ENCODE measurements at places on chromosomes 12 and 14.

- no peak for DNase-seq
Measured at GRCh38 chr14:86604561-86604960, 1074.6 kb downstream of the FLRT2 start.

DNA sequence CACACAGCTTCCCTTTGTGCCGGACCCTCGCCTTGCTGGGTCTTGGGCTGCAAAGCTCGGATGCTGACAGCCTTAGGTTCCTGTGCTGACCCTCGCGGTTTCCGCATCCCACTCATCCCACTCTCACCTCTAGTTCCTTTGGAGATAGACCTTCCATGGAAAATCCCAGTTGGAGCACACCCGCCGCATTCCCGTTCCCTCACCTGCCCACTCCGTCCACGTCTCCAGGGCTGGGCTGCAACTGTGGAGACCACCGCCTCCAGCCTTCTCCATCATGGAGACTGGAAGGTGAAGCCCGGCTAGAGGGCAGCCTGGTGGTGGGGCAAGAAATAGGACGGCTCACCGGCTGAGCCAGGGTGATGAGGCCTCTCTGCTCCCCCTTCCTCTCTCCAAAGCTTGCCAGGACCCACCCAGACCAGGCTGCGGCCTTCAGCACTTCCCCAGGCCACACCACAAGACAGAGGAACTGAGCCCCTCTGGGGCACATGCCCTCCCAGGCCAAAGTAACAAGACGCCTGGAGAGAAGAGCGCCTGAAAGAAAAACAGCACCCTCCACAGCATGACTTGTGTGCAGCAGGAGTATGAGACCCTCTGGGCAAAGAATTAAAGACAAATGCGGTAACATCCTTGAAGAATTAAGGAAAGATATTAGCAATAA, 15.0 kb downstream of the TMEM121 start:
- no peak for DNase-seq

DNA sequence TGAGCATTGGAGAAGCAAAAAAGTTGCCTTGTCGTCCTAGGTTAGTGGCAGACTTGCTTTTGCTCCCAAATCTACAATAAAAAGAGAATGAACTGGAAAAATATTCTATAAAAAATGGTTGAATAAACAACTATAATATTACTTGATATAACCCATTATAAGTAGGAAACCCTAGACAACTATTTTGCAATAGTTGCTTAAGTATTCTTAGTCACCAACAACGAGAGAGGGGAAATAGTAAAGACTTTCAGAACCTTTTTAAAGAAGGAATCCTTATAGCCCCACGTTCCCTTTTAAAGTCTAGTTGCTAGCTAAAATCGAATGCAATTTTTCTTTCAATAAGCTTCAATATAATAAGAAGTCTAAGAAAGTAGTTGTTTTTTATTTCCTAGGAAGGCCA, 17.5 kb downstream of the AQP6 start:
- no peak for DNase-seq

DNA sequence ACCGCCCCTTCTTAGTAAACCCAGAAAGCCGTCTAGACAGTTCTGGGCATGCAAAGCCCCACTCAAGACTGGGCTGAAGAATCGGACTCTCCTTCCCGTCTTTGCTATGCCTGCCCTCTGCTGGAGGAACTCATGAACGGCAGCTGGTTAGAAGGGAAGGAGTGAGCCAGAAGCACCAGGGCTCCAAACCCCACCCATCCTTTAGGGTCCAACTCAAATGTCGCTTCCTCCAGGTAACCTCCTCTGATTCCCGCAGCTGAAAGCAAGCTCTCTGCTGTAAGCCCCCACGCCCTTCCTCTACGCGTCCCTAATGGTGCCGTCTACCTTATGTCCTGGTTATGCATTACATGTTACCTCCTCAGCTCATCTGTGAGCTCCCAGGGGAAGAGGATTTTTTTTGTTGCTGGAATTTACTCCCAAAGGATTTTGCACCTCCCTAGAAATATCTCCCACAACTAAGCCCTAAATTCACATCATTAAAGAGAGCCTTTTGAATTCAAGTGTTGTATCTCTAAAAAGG, 59.0 kb upstream of the SCN8A start:
- peak; percentile 44 for DNase-seq

DNA sequence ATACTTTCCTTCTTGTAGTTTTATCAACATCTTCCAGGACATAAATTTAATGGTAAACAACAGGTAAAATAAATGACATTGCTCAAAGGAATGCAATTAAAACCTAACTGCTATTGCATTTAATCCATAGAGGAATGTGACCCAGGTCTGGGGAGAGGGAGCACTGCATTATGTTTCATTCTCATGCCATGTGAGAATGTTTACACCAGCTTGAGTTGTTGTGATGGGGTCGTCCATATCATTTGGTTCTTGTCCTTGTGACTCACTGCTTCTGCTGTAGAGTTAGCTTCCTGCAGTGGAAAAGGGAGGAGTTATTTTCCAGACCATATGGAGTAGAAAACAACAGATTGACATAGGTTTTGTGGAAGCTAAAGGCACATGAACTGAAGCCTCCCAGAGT, 129.3 kb upstream of the PMCH start:
- DNase-seq: no peak

- DNase-seq: no peak
Measured at GRCh38 chr14:43157661-43158060, 1349.4 kb downstream of the FSCB start.

- no peak for DNase-seq
Measured at GRCh38 chr14:76814726-76815645, 2.3 kb upstream of the ANGEL1 start.

DNA sequence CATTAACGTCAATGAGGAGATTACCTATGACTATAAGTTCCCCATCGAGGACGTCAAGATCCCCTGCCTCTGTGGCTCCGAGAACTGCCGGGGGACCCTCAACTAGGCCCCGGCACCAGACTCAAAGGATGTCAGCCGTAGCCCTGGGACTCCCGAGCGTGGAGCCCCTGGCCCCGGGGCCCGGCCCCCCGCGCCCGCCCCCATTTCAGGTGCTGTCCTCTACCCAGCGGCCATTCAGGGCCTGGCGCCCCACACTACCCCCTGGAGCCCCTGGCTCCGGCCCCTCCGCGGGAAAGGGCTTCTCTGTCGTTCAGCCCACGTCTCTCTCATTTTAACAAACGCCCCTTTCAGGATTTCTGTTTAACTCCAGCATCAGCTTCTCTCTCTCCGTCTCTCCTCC, 26.3 kb downstream of the SETD1B start:
- no peak for DNase-seq

DNA sequence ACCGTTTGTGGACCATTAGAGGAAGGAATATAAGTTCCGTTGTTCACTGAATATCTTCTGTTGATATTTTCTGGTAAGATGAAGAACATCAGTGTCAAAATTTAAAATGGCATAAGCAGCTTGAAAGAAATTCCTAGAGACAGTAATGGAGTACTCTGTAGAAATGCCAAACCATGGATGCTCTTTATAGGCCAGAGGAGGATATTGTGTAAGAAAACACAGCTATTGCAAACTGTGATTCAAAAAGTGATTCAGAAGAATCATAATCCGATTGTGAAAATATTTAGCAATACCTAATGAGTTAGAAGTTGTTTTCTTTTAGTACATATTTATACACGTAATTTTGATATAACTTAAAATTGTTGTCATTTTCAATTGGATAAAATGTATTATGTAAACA, 102.8 kb downstream of the SLC16A7 start:
- no peak for DNase-seq

DNA sequence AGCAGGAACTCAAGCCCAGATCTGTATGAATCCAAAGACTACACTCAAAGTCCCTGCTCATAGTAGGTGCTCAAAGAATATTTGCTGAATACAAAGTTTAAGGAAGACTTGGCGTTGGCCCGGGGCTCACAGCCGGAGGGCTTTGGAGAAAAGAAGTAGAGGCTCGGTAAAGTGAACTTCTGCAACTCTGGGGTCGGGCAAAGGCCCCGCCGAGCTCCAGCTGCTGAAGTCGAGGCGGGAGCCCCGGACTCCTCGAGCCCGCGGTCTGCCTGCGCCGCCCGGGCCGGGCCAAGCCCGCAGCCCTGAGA, 335 bp downstream of the GCN1 start:
- DNase-seq: no peak

- DNase-seq: peak; percentile 63
Measured at GRCh38 chr12:7970475-7971252, 34.7 kb upstream of the SLC2A3 start.

- DNase-seq: no peak
Measured at GRCh38 chr12:62192180-62192902, 67.9 kb upstream of the USP15 start.

- no peak for DNase-seq
Measured at GRCh38 chr12:54549774-54550451, 512 bp downstream of the PDE1B start.

- DNase-seq: no peak
Measured at GRCh38 chr12:33488036-33488435, 48.4 kb upstream of the SYT10 start.

- DNase-seq: no peak
Measured at GRCh38 chr14:55518391-55518790, 61.6 kb upstream of the KTN1 start.

DNA sequence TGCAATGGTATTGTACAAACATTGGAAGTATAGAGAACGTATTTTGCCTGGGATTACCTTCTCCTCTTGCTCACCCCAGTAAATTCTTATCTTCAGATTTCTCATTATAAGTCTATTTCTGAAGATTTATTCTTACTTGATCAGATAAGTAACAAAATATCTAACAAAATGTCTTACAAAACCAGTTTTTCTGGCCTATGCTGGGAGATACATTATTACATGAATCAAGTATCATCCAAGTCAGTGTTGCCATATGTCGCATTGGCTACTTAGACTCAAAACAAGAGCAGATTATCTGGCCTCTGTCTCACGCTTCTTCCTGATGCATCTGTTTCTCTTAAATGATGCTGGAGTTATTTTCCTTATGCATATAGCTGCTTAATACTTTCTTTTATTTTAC, 408.5 kb downstream of the CCER1 start:
- DNase-seq: no peak

DNA sequence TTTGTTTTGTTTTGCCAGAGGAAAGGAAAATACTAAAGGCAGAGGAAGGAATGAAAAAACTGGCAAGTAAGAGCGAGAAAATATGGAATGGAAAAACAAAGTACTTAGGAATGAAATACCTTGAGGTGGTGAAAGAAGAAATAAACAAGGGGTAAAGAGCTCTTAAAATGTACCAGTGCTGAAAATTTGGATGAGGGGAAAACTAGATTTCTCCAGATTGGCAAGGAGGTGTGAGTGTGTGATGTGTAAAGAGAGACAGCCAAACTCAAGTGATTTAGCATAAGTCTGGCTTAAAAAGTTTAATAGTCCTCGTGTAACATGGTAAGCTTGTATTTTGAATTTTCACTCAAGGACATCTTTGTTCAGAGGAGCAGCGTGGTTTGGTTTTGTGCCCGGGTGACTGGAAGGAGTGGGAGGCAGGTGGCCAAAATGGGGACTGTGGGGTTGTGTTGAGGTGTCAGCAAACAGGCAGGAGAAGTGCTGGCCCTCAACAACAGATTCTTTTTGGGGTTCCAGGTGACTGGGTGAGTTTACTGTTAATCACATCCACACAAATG, 102.7 kb downstream of the DACT1 start:
- DNase-seq: no peak

DNA sequence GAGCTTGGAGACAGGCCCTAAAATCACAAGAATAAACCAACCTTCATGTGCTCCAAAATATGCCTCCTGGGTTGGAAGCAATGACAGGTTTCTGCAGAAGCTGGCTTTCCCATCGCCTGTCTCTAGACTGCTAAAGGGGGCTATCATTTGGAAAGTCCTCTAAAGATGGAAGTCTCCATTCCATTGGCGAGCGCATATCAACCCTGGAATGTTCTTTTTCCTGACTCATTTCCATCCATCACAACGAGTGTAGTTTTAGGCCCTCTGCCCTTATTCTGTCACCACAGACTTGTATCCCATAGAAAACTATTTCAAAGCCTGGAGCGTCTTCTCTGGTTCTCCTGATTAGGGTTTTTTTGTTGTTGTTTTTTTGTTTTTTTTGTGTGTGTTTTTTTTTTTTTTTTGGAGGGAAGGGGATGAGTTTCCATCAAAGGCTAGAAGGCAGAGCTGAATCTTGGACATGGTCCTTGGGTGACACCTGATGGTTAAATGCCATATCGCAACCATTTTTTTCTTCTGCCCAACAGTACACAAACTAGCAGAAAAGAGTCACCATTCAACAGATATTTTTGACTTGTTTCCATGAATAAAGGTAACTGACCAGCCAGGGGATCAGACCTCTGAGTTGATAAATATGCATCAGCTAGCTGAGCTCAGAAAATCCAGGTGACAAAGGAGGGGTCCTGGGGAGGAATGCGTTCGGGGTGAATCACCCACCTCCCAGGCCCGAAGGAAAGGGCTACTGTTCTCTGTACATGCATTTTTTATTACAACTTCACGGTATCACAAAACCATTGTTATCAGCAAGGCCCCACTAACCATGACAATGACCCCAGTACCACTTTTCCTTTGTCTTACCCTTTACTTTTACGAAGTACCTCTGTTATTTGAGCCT, 40.5 kb downstream of the KCNA5 start:
- DNase-seq: no peak

GRCh38 chr12:85392508-85392907, 112.5 kb downstream of the ALX1 start:
- no peak for DNase-seq

- DNase-seq: no peak
Measured at GRCh38 chr12:27549236-27549800, 25.3 kb downstream of the PPFIBP1 start.

DNA sequence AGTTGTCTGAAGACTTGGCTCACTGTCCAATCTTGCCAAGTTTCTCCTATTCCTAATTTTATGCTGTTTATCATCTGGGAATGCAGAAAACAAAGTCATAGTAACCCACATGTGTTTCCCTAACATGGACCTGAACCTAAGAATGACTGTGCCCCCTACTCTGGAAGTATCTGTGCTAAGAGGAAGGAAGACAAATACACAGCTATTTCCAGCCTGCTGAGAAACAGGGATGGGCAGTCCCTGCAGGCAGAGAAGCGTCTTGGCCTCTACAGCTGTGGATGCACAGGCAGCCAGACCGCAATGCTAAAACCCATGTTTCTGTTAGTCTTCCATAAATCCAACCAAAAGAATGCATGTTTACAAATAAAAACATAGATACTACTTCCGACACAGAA, 56.2 kb downstream of the DUSP16 start:
- DNase-seq: no peak

DNA sequence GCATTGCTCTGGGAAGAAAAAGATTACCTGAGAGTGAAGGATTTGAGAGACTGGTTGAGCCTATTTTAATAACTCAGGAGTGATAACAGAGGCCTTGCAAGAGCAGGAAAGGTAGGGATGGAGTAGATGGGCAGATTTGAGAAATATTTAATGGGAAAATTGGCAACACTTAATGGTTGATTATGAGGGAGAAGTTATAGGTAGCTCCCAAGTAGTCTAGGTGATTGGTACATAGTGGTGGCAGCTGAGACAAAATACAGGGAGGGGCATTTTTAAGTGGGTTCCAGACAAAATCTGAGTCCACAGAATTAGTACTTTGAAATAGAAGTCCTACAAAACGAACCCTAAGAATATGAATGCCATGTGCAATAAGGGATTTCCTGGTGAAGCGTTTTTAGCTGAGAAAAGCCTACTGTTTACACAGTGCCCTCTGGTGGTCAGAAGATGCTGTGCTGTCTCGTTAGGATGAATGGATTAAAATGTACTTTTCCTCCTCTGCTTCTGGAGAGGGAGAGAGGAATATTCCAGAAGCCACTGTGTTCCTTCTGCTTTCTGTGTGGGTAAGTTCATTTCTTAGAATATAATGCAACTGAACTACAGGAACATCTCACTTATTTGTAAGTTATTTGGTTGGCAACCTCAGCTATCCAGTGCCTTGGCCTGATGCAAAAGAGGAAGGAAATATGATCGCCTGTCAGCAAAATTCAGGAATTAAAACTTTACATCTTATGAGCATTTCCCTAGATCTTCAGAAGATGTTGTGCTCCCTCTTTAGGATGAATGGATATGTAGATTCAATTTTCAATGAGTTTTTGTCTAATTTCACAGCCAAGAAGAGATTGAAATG, 6.5 kb downstream of the ZBTB1 start:
- peak; percentile 45 for DNase-seq

Measured in activated CD8-positive, alpha-beta memory T cell treated with anti-CD3 and anti-CD28 coated beads for 4 hours (primary cell).